ENCODE measurements at places on chromosomes 4 and X.

- no peak for DNase-seq
These were observed 4.3 kb downstream of the CCNA2 start for GRCh38 chr4:121819216-121819965.

DNA sequence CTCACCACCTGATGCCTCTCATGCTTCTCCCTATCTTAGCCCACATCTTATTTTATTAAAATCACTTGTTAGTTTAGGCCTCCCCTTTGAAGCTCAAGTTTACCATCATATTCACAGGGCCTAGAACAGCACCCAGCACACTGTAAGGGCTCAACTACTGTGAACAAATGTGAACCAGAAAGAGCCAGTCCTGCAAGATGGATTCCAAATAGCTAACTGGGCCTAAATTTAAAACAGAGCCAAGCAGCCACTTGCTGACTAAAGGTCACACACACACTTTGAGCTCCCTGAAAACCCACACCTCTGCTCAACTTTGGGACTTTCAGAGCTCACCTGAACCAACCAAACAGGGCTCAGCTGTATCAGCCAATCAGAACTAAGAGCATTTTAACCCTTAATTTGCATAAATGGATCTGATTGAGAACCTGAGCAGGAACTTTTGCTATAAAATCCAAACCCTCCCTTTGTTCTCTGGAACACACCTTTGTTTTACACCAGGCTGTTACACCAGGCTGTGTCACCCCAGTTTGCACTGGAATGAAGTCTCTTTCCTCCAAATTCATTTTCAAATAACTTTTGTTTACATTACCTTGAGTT lies 62.1 kb upstream of the EXOC1L start:
- DNase-seq = no peak

- DNase-seq = peak; percentile 9
These were observed 148.7 kb upstream of the CTSO start for GRCh38 chr4:156102411-156102810.

GRCh38 chr4:53508446-53508845 lies 82.8 kb downstream of the LNX1 start:
- no peak for DNase-seq

- DNase-seq = no peak
These were observed 139.0 kb downstream of the ATG4A start for GRCh38 chrX:108230574-108230973.

DNA sequence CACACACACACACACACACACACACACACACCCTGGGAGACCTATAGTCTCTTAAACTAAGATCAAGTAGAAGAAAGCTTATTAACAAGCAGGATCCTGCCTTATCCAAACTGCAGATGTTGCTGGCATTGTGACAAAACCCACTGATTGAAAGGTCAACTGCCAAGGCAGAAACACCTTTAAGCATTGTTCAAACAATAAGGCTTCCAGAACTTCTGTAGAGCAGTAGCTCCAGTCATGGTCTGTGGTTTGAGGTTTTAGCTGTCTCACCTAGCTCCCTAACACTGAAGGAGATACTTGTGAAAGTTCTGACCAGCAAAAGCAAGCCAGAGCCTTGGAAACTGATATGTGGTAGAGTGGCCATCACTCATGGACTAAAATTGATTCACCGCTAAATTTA lies 59.8 kb downstream of the PTCHD1 start:
- no peak for DNase-seq

DNA sequence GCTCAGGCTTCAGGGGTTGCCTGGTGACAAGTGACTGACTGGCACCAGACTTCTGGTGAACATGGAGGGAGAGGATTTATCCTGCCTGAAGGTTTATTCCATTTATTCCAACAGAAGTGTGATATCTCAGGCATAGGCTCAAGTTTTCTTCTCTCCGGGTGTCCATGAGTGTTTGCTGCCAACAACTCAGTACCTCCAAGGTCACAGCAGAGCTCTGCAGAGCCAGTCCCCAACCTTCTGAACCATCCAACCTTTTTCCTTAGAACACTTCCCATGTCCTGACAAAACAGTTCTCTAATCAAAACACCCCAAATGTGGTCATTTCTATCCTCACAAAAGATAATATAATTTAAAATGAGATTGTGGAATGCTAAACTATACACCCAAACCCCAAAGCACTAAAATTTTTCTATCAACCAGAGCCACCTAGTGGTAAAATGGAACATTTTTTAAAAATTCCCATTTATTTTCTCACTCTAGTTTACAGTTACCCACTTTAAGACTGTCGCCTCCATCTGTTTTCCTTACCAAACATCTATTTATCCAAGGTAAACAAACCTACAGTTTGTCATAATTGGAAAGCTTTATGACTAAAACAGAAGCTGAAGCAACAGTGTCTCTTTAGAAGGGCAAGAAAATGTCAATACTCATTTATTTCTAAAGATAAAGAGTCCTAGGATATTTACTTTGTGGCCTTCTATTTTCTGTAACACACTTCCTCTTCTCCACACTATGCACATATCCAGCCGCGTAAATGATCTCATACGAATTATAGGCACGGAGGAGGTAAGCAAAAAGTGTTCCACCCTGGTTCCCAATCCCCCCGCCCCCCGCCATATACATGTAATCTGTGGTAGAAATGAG lies 39.5 kb downstream of the TMEM154 start:
- peak; percentile 60 for DNase-seq

DNA sequence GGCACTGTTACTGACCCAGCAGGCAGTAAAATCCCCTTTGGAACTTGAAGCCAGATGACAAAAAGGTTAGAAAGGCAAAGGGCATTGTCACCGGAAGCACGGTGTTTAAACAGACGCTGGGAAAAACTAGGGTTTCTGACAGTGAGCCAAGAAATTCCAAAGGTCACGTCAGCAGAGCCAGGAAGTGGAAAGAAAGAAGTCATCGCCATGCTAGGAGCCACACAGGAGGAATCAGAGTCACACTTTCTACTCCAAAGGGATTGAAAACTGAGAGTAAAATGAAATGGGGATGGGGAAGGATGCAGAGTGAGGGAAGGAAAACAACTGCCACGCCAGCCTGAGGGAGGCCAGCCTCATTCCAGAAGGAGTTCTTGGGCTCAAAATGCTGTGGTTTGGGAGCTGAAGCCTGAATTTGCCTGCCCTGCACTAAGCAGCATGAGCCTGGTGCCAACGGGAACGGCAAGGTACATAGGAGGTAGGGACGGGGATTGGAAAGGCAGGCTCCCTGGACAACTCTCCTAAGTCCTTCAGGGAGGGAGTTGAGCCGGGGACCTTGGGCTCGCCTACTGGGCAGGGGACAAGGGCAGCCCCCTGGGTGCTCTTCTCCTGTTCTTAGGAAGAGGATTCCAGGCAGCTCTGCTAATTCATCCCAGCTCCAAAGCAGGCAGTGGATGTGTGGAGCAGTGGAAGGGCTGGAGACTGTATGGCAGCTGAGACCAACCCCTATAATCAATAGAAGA lies 66.8 kb downstream of the SOWAHB start:
- DNase-seq = peak; percentile 53

GRCh38 chr4:169484485-169484884 lies 127.9 kb downstream of the NEK1 start:
- peak; percentile 7 for DNase-seq

- DNase-seq = no peak
These were observed 65.0 kb upstream of the SEC24B start for GRCh38 chr4:109368661-109369060.

GRCh38 chr4:86641516-86642090 lies 47.5 kb downstream of the PTPN13 start:
- DNase-seq = no peak

DNA sequence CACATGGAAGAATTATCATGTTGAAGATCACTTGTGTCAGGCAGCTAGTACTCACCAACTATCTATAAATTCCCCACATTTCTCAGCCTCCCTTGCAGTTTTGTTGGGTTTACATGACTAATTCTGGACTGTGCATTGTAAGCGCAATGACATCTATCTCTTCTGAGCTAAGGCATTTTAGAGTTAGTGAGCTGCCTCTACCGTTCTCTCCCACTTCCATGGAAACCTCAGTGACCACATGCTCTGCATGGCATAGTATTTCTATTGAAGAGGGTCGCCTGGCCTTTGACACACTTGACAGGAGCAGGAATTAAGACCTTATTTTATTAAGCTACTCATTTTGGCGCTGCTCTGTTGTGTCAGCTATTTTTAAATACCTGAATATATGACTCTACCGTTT lies 67.5 kb upstream of the NPY2R start:
- no peak for DNase-seq

DNA sequence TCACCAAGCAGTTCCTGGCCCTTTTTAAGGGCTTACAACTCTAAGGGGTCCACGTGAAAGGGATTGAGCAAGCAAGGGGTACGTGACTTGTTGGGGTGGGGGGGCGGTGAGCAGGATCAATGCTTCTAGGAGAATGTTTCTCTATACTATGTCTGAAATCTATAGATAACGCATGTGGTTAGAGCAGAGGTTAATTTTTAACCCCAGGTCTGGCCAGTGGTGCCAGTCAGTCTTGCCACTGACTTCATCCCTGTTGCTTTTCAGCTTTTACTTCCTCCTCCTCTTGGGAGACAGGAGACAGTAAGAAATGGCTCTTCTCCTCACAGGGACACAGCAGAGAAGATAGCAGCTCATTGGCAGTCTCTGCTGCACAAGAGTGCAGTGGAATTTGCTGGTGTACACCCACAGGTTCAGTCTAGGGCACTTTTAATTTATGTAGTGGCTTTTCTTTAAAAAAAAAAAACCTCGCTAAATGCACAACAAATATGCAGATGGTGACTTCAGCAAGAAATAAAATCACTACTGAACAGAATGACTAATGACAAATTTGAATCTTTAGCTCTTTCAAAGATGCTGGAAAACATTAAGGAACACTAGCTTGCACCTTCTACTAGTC lies 190.5 kb downstream of the CCNG2 start:
- DNase-seq = no peak

- no peak for DNase-seq
These were observed 102.0 kb upstream of the FSTL5 start for GRCh38 chr4:162265802-162266201.

DNA sequence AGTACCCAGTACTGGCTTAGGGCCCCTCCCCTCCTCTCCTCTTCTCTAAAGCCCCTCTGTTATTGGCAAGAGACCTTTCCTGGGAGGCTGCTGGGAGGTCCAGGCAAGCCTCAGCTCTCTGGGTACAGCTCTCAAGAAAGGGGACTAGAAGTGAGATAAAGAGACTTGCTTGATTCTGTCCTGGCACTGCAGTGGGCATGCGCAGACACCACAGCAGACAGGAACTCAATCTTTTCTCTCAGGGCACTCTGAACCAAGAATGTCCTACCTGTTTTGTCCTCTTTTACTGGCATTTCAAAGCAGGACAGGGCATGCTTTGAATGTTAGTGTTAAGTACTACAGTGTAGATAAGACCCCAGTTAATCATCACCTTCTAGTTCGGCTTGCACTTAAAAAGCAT lies 74.9 kb downstream of the NYX start:
- DNase-seq = no peak

DNA sequence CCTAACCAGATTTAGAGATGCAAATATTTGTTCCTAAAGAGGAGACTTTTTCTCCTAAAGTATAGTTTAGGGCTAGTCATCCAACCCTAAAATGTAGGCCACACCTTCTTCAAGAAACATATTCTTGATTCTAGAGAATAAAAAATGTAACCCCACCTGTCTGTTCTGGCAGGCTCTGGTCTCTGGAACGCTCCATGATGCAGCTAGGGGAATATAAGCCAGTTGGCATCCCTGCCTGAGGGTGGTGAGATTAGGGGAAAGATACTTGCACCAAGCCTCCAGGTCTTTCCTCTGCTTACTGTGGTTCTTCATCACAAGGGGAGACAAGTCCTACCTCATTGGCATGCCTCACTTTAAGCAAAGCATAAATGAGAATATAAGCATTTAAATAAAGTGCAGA lies 21.2 kb upstream of the TBC1D9 start:
- no peak for DNase-seq

- DNase-seq = no peak
These were observed 186.8 kb downstream of the FAT4 start for GRCh38 chr4:125501568-125501967.

GRCh38 chrX:1883772-1884171 lies 268.9 kb downstream of the ASMT start:
- DNase-seq = peak; percentile 44
